ENCODE measurements at places on chromosomes 11 and 22. TPM values are rescaled to one million over a fixed set of nuclear protein-coding genes. Genes with fewer than 3 reads are reported as not detected.

Gene TRPM5
- not detected for total RNA-seq

Gene P4HA3
- total RNA-seq, result 7.7 TPM

Gene PLXNB2
- total RNA-seq, result 27.6 TPM

Gene CATSPERZ
- 1.7 TPM for total RNA-seq

Gene GLYAT
- 0.60 TPM for total RNA-seq

Gene CARNS1
- not detected for total RNA-seq

Data from RPMI7951 (cell line).